ENCODE measurements at places on chromosomes 1 and 21.

- DNase-seq: no peak
Measured at GRCh38 chr1:43962324-43962723, 7.5 kb upstream of the DPH2 start.

DNA sequence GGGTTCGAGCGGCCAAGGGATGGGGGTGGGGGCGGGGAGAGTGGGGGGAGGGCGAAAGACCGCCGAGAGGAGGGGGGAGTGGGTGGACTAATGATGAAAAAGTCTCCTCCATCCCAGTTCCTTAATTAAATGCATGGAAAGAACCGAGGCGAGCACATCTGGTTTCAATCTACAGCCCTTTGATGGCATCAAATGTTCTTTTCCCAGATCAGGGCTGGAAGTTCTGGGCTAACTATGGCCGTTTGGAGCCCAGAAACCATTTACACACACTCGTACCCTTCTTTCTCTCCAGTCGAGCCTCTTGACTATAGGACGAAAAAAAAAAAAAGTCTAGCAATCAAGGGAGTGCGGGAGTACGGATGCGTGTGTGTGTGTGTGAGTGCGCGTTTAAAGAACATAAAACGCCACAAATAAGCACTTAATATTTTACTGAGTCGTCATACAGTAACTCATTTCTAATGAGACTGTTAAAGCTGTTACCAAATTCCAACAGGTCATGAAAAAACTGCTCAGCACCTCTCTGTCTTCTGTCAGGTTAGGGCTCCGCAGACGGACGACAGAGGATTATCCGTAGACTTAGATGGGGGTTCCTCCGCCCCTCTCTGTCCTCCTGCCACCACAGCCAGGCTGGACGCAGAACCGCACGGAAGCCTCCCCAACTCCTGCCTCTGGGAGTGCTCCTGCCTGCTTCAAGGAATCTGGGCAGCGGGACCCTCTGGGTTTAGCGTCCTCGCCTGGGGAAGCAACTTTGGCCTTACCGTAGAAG lies 2.1 kb upstream of the PRRX1 start:
- DNase-seq: no peak

DNA sequence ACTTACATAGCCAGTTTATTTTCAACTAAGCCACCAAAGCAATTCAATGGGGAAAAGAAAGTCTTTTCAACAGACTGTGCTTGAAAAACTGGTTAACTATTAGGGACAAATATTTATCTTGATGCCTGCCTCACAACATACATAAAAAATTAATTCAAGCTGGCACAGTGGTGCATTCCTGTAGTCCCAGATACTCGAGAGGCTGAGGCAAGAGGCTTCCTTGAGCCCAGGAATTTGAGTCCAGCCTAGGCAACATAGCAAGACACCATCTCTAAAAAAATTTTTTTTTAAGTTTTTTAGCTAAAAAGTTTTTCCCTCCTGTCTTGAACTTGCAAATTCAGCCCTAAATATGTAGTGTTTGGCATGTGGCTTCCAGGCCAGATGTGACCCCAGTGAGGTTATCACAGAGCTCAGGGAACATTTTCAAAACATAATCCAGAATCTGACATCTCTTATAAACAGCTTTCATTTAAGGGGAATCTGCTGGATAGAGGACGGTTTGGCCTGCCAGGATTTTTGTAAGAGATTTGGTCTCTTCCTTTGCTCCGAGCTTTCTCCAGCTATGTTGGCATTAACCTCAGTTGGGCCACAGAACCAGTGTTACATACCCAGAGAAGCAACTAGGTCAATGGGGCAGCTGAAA lies 46.4 kb downstream of the COL6A1 start:
- no peak for DNase-seq

GRCh38 chr21:45430521-45431501 lies 25.8 kb downstream of the COL18A1 start:
- no peak for DNase-seq

GRCh38 chr21:37550618-37551330 lies 184.2 kb downstream of the DYRK1A start:
- no peak for DNase-seq

GRCh38 chr1:156155756-156156510 lies 2.5 kb downstream of the SEMA4A start:
- DNase-seq: no peak

DNA sequence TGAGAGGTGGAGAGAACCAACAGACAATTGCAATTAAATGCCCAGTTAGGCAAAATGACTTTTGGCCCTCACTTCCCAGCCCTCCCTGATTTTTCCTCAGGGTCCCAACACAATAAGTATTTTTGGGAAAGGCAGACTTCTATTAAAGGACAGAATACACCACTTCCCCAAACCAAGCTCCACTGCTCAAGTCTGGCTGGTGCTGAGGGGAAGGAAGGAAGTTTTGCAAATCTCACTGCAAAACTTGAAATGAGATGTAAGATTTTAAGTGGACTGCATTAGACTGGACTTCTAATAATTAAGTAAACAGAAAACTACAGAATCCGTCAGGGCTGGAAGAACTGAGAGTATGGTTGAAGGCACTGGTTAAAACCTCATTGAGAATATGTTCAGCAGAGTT lies 32.2 kb upstream of the CD1D start:
- no peak for DNase-seq

DNA sequence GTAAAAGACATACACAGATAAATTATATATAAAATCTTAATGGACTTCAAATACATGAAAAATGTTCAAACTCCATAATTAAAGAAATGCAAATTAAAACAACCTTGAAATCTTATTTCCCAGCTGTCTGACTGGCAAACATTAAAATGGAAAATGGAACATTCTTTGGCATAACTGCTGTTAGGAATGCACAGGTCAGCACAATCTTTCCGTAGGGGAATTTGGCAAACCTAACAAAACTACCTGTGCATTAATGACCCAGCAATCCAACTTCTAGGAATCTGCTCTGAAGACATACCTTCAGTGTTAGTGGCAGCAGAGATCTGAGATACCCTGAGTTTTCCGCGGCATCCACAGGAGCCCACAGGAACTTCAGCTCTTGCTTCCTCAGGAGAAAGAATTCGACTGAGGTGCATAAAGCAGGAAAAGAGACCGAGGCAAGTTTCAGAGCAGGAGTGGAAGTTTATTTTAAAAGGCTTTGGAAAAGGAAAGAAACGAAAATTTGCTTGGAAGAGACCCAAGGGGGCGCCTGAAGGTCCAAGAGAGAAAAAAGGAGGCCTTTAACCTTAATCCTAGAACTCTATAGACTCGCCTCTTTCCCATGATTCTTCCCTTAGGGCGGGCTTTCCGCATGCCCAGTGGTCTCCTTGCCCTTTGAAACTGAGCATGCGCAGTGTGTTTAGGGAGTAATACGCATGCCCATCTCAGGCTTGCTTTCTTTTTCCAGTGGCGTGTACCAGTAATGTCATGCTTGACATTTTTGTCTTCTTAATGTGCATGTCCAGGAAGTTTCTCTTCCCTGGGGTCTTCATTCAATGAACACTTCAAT lies 24.8 kb downstream of the LYPD8 start:
- no peak for DNase-seq

GRCh38 chr21:25944672-25945213 lies 210.0 kb downstream of the GABPA start:
- no peak for DNase-seq

GRCh38 chr1:77421504-77422233 lies 139.8 kb downstream of the AK5 start:
- no peak for DNase-seq

GRCh38 chr1:78051005-78051404 lies 5.2 kb downstream of the GIPC2 start:
- no peak for DNase-seq

DNA sequence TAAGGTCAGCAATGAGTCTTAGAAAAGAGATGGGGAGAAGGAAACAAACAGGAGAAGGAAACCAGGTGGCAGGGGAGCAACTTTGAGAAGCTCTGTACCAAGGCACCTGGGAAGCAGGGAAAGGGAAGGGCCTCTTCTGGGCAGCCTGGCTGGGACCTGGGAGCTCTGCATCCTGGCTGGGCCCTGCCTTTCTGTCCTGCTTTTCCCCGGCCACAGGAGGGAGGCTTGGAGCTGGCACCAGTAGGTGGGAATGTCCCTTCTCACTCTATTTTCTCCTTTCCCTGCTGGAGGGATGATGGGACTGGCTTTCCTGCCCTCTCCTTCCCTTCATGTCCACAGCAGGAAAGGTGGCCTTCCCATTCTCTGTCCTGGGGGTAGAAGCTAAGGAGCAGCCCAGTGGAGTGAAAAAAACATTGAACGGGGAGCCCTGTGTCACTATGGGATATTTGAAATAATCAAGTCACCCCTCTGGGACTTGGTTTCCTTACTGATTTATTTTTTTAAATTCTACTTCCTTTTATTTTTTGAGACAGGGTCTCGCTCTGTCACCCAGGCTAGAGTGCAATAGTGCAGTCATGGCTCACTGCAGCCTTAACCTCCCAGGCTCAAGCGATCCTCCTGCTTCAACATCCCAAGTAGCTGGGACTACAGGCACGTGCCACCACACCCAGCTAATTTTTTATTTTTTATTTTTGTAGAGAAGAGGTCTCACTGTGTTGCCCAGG lies 5.1 kb upstream of the NES start:
- no peak for DNase-seq

DNA sequence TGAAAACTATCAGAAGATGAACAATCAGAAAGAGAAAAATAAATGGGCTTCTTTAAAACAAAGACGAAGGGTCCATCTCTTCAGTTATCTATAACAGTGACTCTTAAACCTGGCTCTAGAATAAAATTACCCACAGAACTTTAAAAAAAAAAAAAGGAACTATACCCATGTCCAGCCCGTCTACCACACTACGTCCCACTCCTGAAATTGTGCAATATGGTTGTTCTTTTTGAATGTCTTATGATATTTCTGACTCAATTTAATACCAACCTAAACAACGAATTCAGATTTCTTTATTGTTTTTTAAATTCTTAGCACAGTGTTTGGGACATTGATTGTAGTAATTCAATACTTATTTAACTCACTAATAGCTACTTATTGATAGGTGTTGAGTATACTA lies 246.3 kb downstream of the DPYD start:
- DNase-seq: no peak

DNA sequence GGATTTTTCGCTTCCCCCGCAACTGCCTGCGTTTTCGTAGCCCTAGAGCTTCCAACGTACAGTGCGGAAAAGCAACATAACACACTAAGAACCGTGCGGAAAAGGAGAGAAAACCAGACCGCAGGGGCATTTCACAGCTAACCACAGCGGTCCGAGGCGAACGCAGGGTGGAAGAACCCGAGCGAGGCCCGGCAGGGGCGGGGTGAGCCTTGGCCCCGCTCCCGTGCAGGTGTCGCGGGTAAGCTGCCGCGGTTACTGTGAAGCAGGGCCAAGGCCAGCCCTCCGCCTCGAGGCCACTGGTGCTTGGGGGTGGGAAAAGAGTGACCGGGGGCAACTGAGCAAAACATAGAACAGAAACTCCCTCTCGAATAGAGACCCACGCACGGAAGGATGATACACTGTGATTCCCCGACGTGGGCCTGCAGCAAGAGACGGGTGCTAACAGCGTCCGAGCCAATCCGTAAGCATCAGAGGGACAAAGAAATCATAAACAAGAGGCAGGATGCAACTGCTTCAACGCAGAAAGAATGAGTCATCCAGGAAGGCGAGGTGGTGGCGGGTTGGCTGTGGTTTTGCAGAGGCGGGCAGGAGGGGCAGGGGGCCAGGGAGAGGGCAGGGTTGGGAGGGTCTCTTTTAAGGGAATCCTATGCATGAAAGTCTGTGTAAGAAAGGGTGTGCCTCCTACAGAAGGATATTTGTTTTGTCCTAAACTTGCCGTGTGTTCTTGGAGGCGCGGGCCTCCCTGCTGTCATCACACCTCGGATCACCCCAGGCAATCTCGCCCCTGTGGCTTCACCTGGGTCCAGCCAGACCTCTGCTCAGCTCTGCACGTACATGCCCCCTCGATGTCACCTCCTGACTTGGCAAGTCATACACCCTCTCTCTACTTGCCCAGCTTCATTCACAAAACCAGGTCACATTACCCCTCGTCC lies 7.3 kb downstream of the GNG4 start:
- DNase-seq: peak; percentile 12

DNA sequence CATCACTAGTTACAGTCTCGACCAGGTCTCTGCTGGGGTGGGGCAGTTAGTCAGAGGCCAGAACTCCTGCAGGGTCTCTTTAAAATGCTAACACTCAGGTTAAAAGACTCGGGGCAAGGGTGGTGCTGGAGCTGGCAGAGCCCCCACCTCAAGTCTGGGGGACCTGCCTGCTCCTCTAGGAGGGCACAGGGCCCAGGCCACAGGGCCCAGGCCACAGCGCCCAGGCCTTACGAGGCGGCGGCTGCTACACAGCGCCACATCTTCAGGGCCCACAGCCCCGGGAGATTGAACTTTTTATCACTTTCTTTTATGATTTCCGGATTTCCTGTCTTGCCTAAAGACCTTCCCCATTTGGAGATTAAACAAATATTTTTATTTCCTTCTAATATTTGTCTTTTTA lies 10.4 kb downstream of the MPZ start:
- DNase-seq: no peak

DNA sequence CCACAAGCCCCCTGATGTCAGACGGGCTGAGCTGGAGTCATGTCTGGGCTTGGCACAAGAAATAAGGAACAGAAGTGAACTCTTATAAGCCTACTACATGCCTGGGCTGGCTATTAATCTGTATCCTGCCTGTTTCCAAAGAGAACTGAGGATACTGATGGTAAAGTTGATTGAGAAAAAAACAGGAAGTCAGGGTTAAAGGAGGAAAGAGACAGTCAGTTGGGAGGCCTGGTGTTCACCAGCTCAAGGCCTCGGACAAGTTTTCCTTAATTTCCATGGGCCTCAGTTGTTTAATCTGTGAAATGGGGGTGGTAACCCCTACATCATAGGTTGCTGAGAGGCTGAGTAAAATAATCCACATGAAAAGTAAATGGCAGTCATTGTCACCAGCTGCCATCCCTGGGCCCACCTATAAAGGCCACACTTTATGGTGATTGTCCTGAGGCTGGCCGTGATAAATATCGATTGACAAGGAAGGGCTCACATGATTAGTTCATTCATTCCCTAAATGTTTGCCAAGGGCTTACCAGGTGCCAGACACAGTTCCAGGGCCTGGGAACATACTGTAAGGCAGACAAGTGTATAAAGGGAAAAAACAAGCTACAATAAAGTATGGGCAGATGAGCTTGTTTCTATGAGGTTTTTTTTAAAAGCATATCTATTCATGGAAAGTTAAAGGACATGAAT lies 2.8 kb downstream of the ALDH4A1 start:
- DNase-seq: no peak

DNA sequence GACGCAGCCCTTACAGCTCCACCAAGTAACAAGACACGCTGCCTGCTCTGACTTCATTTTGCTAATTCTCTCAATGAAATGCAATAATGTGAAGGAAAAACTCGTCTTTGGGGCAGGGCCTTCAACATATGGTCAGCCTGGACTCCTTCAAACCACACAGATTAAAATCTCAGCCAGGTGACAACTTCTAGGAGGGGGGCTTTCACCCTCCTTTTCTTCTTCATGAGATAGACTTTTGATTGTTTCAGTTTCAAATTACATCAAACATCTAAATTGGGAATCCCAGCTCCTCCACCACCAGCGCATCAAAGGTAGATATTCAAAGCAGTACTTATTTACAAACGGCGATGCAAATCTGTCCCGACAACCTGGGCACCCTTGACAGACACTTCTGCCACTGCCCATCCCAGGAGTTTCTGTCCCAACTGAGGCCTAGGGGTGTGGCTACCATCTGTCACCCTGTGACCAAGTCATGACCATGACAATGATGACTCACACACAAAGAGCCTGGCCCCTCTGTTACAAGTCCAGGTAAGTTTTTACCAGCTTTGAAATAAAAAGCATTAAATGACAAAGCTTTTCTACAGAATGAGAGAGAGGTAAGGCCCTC lies 29.7 kb downstream of the SSBP3 start:
- no peak for DNase-seq

All from effector CD8-positive, alpha-beta T cell (primary cell).